ENCODE measurements at places on chromosomes 3 and 15. TPM values are rescaled to one million over a fixed set of nuclear protein-coding genes. Genes with fewer than 3 reads are reported as not detected.

Gene WNT5A
- 0.82 TPM for total RNA-seq

Gene HCN4
- total RNA-seq = 0.22 TPM

Gene FEZF2
- not detected for total RNA-seq

Gene MORC1
- total RNA-seq = not detected

Gene LINGO1
- total RNA-seq = 8.5 TPM

Gene PLEKHO2
- total RNA-seq = 5.6 TPM

Gene ERICH6
- total RNA-seq = not detected

Gene ILDR1
- not detected for total RNA-seq

All from A549 treated with CORT108297 at 1 μM for 4 hours (cell line).